ENCODE measurements at places on chromosomes 7 and 10. TPM values are rescaled to one million over a fixed set of nuclear protein-coding genes. Genes with fewer than 3 reads are reported as not detected.

DNA sequence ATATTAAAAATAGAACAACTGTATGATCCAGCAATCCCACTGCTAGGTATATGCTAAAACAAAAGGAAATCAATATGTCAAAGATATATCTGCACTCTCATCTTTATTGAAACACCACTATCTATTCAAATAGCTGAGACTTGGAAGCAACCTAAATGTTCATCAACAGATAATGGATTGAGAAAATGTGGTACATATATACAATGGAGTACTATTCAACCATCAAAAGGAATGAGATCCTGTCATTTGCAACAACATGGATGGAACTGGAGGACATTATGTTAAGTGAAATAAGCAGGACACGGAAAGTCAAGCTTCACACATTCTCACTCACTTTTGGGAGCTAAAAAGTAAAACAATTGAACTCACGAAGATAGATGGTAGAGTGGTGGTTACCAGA, 610.1 kb upstream of the SEMA3D start:
- DNase-seq, result no peak

DNA sequence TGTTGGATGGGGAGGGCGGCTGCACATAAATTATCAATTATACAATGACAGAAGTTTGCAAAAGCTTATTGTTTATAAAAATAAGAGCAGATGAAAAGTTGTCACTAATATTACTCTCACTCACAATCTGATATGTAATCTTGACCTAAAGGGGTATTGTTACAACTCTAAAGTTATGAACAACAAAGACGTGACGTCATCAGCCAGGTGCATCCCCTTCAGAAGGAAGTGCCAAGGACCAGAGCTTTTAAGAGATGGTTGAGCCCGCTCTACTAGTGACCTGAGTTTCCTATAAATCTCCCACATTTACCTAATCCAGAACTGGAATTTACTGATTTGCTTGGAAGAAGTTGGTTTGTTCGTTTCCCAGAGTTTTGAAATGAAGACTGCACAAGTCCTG, 247.7 kb upstream of the MGMT start:
- DNase-seq, result no peak

- peak; percentile 73 for DNase-seq
These were observed 682 bp upstream of the RGS10 start for GRCh38 chr10:119542988-119543813.

The HABP2 gene
- total RNA-seq, result not detected

The LRRTM3 gene
- 0.03 TPM for total RNA-seq

The PLEKHS1 gene
- not detected for total RNA-seq

The KLF14 gene
- not detected for total RNA-seq

DNA sequence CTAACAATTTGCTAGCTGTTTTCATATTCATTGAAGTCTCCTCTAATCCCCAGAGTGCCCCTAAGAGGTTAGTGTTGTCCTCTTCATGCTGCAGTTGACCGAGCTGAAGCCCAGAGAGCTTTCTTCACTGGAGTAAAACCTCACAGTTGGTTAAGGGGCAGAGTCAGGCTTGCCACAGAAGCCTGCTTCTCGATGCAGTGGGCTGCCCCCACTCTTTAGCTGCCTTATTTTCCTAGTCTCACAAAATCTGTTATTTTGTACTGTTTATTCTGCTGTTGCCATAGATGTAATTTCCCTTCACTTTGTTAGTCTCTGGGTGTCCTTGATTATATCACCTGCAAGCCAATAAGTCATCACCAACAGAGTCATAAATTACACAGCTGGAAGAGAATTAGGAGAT, 56.3 kb upstream of the ZPBP start:
- DNase-seq, result no peak

DNA sequence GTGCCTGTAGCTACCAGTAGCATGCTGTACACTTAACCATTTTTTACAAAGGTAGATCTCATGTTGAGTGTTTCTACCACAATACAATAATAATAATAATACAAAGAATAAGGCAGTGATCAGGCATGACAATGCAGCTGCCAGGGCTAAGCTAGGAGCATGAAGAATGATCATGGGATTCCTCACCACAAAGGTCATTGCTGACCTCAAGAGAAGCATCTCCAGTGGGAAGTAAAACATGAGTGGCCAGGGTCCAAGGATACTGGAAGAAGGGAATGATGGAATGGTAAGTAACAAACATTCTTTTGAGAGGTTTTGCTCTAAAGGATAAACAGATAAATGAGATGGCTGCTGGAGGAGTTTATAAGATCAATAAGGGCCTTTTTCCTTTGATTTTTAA, 591.1 kb downstream of the TNS3 start:
- no peak for DNase-seq

The ADIRF gene
- total RNA-seq, result not detected

GRCh38 chr7:152704796-152705384, 28.9 kb upstream of the XRCC2 start:
- DNase-seq, result no peak

GRCh38 chr10:61503051-61503450, 49.9 kb upstream of the TMEM26 start:
- DNase-seq, result no peak

DNA sequence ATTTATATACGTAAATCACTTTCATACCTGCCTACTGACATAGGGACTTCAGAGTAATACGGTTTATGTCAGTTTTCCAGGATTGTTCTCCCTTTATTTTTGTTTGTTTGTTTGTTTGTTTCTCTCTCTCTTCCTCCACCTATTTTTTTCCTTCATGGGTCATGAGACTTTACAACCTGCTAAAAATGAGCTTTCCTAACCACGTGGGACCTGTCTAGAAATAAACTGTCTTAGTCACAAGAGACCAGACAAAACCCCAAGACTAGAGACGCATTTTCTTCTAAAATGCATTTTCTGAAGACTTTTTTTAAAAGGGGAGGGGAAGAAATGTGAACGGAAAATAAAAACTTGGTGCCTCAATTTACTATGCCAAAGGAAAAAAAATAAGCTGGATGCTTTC, 41.1 kb upstream of the FIGNL1 start:
- DNase-seq, result no peak

- no peak for DNase-seq
These were observed 37.8 kb upstream of the ZNF365 start for GRCh38 chr10:62336404-62336803.

GRCh38 chr7:152756116-152756515, 3.4 kb upstream of the ACTR3B start:
- DNase-seq, result no peak

DNA sequence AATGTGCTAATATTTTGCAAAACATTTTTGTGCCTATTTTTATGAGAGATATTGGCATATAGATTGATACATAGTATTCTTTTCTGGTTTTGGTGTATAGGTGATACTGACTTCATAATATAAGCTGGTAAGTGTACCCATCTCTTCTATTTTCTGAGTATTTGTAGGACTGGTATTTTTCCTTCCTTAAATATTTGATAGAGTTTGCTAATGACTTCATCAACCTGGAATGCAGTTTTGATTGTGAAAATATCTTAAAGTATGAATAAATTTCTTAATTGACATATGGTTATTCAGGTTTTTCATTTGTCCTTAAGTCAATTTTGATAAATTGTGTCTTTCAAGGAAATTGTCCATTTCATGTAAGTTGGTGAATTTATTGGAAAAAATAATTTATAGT, 6.1 kb upstream of the SCRN1 start:
- DNase-seq, result no peak

DNA sequence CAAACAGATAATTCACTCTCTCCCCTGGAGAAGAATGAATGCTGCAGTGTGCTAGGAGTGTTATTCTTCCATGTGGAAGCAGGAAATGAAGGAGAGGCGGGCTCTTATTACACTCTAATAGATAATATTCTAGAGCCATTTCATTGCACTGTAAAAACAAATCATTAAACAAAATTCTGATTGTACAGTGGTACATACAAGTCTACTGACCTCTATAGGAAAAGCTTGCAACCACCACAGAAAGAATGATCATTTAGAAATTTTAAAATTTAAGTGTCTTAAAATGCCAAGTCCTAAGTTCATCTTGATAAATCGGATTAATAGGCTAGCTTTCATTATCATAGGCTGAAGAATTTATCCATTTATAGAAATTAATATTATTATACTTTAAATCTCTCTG, 960.3 kb upstream of the LRRN3 start:
- no peak for DNase-seq

GRCh38 chr7:138196971-138197896, 121.0 kb downstream of the AKR1D1 start:
- no peak for DNase-seq

GRCh38 chr7:118110178-118110925, 73.6 kb upstream of the LSM8 start:
- DNase-seq, result no peak

GRCh38 chr7:47267346-47267745, 314.6 kb downstream of the TNS3 start:
- DNase-seq, result no peak

The SEC31B gene
- 8.8 TPM for total RNA-seq

The OR2A12 gene
- not detected for total RNA-seq

DNA sequence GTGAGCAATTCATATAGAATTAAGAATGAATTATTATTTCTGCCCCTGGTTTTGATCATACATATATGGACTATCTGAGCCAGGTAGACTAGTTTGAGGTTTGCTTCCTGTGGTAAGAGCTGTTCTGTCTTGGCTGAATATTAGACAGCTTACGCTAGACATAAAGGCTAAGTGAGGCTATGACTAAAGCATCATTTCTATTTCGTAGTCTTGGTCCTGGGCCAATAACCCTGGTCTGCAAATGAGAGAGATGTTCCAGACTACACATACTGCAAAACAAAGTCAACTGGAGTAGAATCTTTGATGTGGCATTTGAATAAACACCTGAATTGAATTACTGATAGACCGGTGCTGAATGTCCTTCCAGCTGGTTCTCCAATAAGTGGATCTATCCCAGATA, 40.8 kb upstream of the CACNB2 start:
- DNase-seq, result no peak

DNA sequence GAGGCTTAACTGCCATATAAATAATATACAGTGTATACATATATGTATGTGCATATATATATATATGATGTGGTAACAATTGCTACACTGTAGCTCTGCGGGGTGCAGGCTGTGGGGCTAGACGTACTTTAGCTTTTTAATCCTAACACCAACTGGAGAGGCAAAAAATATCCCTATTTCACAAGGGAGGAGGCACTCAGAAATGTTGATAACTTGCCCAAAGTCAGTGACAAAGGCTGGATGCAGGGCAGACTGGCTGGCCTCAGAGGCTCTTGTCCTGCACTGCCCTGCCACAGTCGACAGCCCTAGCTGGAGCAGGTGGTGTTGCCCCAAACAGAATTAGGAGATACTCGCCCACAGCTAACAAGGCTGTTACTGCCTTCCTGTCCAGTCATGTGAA, 1.5 kb upstream of the RELN start:
- DNase-seq, result no peak

DNA sequence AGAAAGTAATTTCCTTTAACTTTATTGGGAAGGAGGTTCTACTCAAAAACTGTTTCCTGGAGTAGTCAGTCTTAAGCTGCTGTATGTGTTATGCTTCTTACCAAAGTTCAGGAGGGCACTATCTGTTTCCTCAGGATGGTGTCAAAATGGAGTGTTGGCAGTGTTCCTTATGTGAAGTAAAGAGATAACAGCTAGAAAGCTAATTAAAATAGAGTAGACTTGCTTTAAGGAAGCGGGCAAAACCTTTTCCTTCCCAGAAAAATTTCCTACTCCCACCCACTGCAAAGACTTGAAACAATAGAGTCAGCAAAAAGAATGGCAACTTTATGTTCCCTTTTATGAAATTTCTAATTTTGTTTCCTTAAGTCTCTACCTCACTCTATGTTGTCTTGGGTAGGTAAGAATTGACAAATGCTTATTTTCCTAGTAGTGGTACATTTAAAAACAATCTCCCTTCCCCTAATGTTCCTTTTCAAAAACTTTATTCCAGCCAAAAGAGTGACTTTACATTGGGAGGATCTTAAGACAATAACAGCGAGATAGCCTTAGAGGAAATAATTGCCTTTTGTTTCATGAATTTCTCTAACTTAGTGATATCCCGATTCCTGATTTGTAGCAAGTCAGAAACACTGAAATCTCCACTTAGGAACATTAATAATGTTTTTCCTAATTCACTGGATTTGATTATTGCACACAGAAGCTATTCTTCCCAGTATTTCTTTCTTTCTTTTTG, 26.5 kb upstream of the ENTPD1 start:
- no peak for DNase-seq

GRCh38 chr7:69684369-69685292, 86.4 kb downstream of the AUTS2 start:
- no peak for DNase-seq

The FAM171A1 gene
- 32.2 TPM for total RNA-seq

- DNase-seq, result no peak
These were observed 853.5 kb downstream of the KCNMA1 start for GRCh38 chr10:76784076-76784475.

The IKZF1 gene
- total RNA-seq, result 0.11 TPM

GRCh38 chr7:158860394-158860793, 4.0 kb downstream of the DYNC2I1 start:
- DNase-seq, result no peak

DNA sequence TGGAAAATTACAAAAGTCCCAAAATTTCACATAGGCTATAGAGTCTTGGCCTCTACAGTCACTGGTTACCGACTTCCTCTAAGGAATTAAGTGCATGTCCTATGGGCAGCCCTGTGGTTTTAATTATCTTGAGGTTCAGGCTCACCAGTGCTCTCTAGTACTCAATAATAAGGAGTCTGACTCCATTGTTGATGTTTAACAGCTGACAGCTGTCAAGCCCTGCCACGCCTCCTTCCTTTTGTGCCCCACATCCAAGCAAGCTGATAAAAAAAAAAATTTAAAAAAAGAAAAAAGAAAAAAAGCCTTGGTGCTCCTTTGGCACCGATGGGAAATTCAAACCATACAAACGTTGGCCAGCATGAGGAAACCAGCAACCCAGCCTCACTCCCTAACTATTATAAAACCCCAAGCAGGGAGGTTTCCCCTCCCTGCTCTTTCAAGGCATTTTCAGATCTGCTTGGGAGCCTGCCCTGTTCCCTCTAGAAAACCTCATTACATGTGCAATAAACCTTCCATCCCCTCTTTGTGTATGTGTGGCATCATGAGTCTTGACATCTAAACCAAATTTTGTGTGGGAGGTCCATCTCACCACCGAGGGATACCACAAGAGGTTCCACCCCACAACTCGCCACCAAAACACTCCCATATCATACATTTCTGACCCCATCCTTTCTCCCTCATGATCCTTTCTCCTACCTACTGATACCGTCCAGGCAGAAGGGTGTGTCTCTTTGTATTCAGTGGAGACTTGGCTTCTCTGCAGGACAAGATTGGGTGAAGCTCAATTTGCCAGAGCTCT, 70.9 kb upstream of the CCDC71L start:
- DNase-seq, result peak; percentile 10

- no peak for DNase-seq
These were observed 92.6 kb downstream of the HPSE2 start for GRCh38 chr10:99143011-99143410.

GRCh38 chr7:98168181-98168903, 42.9 kb upstream of the BHLHA15 start:
- DNase-seq, result peak; percentile 81

DNA sequence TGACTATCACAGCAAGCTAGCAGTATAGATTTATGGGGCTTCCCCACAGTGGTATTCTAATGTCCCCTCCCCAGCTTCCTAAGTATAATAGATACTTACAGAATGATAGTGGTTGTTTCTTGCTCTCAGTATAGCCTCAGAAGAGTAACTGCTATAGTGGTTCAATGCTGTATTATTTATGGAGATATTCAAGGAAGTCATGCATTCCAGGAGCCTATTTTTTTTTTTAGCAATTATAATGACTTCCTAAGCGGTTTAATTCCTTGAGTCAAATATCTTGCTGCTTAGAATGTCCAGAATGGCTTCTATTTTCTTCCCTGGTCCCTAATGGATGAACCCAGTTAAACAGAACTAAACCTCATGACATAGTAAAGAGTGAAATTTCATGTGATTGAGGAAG, 451.5 kb upstream of the SEMA3D start:
- no peak for DNase-seq

GRCh38 chr7:142323706-142324105, 65.8 kb upstream of the PRSS58 start:
- peak; percentile 82 for DNase-seq

All from neural progenitor cell (in vitro differentiated cells).